GF-D8 (cell line): ENCODE measurements at places on chromosomes 2 and 18.

DNA sequence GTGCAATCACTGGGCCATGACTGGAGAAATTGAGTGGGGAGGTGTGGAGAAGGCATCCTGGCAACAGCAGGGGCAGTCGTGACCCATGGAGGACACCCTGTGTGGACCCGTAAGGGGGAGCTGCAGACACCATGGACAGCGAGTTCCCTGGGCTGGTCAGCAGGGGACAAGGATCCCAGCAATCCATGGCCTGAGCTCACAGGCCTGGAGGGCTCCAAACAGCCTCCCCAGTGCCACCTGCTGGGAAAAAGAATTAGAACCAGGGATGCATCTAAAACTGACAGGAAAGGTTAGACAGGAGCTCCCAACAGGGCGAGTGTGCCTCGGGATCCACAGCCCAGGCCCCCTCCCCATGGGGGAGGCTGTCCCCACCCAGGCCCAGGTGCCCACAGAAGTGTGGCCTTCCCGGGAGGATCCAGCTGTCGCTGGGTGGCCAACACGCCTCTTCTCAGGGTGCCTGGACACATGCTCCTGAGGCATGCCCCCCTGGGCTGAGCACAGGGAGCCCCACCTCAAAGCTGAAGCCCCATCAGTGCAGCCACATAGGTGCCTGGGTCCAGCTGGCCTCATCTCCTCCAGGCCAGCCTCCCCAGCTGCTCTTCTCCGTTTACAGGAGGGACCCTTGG, 20.5 kb upstream of the KIF1A start:
- no peak for DNase-seq

DNA sequence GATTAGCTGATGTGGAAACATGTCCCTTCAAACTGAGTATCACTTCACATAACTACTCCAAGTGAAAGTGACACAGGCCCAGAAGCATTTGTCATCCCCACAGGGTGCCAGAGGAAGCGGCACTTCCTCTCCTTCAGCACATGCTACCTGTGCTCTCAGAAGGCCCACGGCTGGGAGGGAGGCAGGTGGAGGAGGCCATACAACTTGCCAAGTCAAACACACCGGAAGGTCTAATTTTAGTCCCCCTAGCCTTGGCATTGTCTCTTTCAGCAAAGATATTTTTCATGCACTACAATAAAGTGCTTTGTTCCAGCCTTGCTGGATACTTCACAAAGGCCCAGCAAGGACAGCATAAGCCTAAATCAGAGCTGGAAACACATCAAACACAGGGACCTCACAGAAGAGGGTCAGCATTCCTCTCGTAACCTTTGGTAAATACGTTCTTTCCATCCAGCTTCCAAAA, 38.0 kb downstream of the VSNL1 start:
- no peak for DNase-seq

- no peak for DNase-seq
These were observed 715 bp upstream of the CFAP36 start for GRCh38 chr2:55518841-55519165.

- no peak for DNase-seq
These were observed 775.5 kb downstream of the RNF144A start for GRCh38 chr2:7692657-7693161.

GRCh38 chr2:25050128-25050527, 8.3 kb downstream of the EFR3B start:
- no peak for DNase-seq

DNA sequence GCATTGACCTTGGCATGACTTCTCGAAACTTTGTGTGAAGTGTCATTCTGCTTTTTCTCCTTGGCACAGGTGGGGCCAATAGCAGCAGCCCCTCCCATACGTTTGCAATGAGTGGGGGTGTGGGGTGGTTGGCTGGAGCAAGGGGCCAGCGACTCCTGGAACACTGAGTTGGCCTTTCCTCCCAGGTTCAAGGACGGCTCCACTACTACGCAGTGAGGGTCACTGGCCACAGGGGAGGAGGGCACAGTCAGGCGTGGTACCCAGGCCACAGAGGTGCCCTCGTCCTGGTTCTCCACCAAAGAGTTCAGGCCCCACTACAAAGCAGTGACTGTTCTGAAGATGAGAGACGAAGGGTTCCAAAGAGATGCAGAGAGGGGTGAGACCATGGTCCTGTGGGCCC, 70.6 kb upstream of the OTOS start:
- no peak for DNase-seq

GRCh38 chr2:21891191-21891590, 767.4 kb downstream of the TDRD15 start:
- no peak for DNase-seq

- DNase-seq, result no peak
These were observed 276.2 kb upstream of the HNRNPA3 start for GRCh38 chr2:176936410-176936809.

GRCh38 chr2:85318222-85319074, 9.3 kb downstream of the TGOLN2 start:
- DNase-seq, result no peak

DNA sequence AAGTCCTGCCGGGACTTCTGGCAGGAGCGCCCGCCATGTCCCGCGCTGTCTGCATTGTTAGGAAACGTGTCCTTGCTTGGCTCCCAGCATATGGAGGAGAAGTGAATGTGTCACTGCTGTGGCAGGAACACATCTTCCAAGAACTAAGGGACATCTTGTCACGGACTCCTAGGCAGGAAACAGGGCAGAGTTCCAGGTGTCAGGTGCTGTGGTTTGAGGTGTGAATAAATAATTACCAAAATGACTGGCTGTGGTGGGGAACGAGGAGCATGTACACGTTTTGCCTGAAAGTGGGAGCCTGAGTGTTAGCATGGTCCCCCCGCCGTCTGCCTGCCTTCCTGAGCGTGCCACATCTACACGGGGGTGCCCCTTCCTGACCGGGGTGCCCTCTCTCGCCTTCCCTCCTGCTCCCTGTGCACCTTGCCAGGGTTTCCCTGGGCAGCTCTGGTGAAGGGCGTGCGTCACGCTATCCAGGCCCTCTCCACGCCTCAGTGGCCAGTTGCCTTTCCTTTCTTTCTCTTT, 237.5 kb downstream of the LDLRAD4 start:
- DNase-seq, result no peak

GRCh38 chr2:168635065-168635577, 167.3 kb upstream of the NOSTRIN start:
- DNase-seq, result no peak

DNA sequence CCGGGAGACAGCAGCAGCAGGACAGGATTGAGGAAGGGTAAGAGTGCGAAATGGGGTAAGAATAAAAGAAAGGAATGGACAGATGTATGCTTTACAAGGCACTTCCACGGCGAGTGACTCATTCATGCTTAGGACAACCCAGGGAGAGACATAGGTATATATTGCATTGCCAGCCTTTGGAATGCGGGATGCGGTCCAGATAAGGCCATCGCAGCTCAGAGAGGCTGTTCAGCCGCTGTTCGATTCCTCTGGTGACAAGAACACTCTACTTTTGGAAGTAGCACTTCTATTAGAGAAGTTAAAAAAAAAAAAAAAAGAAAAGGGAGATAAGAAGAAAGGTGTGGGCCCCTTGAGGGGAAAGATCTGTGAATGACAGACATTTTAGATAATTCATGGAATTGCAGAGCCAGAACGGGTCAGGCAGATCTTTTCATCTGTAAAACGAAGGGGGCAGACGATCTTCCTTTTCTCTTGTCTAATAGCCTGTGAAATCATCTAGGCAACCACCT, 819 bp upstream of the NCOA1 start:
- no peak for DNase-seq

GRCh38 chr18:8797206-8797605, 91.8 kb downstream of the MTCL1 start:
- DNase-seq, result no peak

- DNase-seq, result no peak
These were observed 15.5 kb upstream of the PTMA start for GRCh38 chr2:231692847-231693246.

GRCh38 chr2:11642972-11643371, 27.0 kb downstream of the NTSR2 start:
- no peak for DNase-seq

- DNase-seq, result no peak
These were observed 175.6 kb upstream of the ZFP36L2 start for GRCh38 chr2:43402002-43402401.

- no peak for DNase-seq
These were observed 1702.6 kb upstream of the LRRTM1 start for GRCh38 chr2:82007071-82007664.

DNA sequence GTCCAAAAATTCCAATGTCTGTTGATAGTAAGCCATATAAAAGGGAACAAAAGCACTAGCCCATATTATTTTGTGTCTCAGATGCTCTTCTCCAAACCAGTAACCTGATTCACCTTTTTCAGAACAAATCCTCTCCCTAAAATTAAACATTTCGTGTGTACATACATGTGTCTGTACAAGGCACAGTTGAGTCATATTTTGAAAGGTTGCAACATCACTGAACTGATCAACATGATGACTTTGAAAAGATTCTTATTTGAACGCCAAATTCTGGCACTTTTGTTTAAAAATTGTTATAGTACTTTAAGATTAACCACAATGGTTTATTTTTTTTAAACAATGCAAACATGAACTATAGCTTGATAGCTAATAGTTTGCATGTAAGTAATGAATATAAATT, 102.5 kb downstream of the RIT2 start:
- DNase-seq, result no peak

GRCh38 chr2:167832868-167833287, 414.5 kb downstream of the STK39 start:
- DNase-seq, result no peak

- no peak for DNase-seq
These were observed 29.4 kb upstream of the FN1 start for GRCh38 chr2:215465256-215465655.

- no peak for DNase-seq
These were observed 605.2 kb upstream of the LRRTM4 start for GRCh38 chr2:78127424-78127823.

DNA sequence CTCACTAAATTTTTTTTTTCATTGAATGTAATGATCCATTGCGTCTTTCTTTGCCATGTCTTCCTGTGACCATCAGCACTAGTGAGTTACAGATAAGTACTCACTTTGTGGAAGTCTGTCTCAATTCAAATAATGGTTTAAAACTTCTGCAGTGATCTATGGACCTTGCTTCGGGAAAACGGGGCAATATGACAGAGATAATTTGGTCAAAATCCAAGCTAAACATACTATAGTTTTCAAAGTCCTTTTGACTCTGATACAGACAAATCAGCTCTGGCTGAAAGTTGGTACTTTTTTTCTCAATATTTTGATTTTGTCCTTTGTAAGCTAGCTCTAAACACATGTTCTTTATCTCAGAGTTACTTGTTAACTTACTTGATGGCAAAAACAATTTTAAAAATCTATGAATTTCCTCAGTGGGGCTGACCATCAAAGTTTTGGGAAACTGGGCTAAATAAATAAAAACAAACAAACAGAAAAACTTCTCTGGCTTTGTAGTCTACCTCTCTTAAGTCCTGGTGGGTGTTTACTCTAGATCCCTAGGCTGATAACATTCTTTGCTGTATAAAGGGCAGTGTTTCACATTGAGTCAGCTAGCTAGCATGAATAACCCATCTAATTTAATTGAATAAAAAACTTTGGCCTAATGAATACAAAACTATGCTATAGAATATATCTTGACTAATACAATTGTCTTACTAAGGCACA, 327.6 kb downstream of the RDH14 start:
- DNase-seq, result no peak

- no peak for DNase-seq
These were observed 94.8 kb upstream of the ZNF516 start for GRCh38 chr18:76589866-76590265.

DNA sequence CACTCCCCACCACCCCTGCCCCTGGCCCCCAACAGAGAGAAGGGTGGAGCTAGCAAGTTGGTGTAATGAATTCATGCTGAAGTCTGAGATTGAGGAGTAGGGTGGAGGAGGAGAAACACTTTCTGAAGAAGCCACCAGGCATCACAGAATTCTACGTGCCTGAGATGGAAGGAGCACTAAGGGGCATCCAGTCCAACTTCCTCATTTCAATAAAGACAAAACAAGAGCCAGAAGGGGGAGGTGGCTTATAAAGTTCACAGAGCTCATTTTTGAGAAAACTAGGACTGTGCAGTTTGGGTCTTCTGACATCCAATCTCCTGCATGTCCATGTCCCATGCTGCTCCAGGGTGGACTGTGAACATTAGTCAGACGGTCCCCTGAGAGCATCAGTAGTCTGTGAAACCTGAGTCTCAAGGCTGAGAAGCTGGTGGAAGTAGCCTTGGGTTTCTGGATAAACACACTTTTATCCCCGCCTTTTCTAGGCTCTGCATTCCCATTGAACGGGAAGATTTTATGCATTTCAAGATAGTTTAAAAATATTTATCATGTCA, 77.7 kb downstream of the TRIM43 start:
- no peak for DNase-seq

GRCh38 chr2:235665661-235666212, 171.9 kb downstream of the AGAP1 start:
- no peak for DNase-seq

DNA sequence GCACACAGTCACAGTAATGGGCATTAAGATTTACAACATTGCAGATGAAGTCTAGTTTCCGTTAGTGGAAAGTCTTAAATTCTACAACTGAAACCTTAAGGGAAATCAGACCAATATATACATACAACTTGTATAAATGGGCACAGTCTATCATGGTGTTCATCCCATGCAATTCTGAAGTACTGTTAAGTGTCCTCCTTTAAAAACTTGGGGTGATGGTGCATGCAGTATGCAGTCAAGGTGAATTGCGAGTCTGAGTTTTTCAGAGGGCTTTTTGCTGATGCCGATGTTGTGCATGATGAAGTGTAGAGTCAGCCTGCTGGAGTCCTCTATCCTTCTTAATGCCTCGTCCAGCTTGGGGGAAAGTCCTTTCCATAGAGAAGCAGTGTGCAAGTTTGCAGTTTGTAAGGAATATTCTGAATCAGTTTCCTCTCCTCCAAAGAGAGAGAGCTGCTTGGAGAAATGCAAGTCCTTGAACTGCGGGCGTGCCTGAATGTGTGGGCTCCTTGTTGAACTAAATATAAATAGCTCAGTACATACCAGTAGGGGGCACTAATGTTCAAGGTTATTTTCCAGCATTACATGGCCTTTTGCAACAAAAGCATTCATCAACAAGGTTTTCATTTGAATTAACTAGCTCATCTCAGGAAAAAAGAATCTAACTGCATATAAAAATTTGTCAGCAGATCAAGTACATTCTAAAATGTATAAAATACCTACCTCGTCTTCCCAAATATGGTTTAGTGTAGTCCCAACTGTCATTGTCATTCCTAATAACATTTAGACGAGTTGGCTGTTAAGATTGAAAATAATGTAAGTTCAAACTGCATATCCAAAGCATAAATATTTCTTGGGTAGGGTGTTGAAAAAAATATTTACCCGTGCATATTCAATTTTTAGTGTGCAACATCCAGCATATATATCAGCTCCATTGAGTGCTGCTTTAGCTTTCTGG, 21.3 kb downstream of the HNRNPLL start:
- peak; percentile 40 for DNase-seq

- no peak for DNase-seq
These were observed 16.1 kb upstream of the ACKR3 start for GRCh38 chr2:236553522-236553921.

GRCh38 chr2:194319222-194319992, 1337.6 kb upstream of the SLC39A10 start:
- no peak for DNase-seq

- DNase-seq, result no peak
These were observed 656.8 kb downstream of the METTL4 start for GRCh38 chr18:1914489-1914888.

GRCh38 chr2:222693837-222694236, 22.4 kb downstream of the MOGAT1 start:
- DNase-seq, result no peak
